Transverse colon (tissue), 4 donors: ENCODE measurements at places on chromosomes 1 and 21. TPM values are rescaled to one million over a fixed set of nuclear protein-coding genes. Genes with fewer than 3 reads are reported as not detected.
A peak's percentile ranks its signal among the peaks of the same experiment; 100 is the strongest.

DNA sequence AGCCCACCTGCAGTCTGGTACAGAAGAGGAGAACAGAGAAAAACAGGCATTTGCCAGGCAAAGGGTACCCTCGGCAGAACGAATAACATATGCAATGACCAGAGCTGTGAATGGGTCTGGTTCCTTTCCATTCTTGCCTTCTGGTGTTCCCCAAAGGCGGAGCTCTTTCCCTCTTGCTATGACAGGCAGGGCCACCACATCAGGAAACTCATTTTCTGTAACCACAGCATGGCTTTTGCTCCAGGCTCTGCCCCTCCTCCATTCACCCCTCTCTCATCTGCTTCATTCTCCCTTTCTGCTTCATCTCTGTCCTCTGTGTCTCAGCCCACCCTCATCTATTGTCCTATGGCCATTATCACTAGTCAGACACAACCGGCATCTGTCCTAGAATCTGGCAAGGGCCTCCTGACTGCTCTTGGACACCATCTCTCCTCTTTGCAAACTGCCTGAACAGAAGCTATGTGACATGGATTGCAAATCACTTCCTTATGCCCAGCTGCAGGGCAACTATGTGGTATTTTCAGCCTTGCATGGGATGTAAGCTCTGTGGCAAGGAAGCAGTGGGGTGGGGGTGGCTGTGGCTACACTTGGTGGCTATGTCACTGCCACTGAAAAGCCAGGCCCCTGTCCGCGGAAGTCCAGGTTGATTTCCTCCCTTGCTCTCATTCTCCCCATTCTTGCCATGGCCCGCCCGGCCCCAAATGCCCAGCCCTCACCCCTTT, 78.8 kb upstream of the ABCD3 start:
- DNase-seq, result no peak

DNA sequence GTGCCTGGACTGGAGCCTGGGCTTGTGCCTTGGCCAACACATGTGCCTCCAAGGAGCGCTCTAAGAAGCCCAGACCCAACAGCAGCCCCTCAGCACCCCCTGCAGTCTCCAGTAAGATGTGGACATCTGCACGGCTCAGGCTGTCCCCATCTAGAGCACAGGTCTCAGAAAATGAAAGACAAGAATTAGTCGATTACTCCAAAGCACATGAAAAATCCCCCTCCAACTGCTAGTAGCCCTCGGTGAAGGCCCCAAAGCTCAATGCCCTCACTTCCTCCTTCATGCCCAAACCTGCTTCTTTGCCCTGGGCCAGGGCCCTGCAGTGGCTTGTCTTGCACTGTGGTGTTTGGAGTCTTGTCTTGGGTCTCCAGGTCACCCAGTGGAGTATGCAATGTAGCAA, 21.9 kb upstream of the ERO1B start:
- no peak for DNase-seq

DNA sequence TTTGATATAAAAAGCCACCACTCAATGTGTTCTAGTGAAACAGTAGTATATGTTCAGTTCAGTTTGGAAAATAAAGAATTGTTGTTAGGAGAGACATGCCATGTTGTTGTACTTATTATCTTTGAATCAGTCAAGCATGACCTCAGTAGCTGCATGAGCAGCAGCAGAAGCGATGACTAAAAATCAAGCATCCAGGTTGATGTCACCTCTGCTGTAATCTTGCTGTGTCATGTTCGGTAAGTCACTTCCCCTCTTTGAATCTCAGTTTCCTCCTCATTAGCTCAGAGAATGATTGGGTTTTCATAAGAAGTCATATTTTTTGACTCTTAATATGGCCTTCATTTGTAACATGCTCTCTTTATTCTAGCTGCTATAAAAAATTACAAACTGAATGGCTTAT, 428.4 kb upstream of the B3GALT2 start:
- no peak for DNase-seq

- DNase-seq, result no peak
These were observed 24.7 kb upstream of the ADGRB2 start for GRCh38 chr1:31788825-31789256.

DNA sequence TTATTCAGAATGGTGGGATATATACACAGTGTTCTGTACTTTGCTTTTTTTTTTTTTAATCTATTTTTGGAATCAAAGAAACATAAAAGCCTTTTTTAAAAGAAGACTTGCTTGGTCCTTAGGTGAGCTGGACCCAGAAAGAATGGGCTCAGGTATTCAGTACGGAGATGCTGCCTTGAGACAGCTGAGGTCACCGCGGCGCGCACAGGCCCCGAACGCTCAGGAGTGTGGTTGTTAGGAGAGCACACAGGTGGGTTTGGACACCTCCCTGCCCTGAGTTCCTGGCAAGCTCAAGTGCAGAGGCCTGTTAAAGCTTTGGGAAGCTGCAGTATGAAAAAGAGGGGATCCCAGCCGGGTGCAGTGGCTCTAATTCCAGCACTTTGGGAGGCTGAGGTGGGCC, 31.8 kb downstream of the RAB4A start:
- DNase-seq, result no peak

DNA sequence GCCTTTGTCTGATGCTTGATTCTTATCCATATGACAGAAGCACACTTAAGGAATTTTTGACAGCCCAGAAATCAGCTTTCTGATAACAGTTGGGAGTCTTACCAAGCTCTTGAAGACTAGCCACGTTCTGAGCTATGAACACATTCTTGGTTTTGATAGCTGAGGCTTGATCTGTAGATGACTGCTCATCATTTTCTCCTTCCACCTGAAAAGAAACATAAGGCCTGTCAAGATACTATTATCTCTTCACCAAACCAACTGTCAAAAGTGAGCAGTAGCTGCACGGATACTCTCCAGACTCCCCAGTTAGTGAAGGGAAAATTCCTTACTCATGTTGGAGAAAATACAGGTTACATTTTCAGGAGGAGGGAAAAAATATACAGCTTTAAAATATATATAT, 12.2 kb downstream of the UBR4 start:
- no peak for DNase-seq

GRCh38 chr1:9687120-9687873, 35.8 kb downstream of the PIK3CD start:
- peak; percentile 66 for DNase-seq

- DNase-seq, result no peak
These were observed 93.8 kb downstream of the C21orf91 start for GRCh38 chr21:17725339-17725738.

DNA sequence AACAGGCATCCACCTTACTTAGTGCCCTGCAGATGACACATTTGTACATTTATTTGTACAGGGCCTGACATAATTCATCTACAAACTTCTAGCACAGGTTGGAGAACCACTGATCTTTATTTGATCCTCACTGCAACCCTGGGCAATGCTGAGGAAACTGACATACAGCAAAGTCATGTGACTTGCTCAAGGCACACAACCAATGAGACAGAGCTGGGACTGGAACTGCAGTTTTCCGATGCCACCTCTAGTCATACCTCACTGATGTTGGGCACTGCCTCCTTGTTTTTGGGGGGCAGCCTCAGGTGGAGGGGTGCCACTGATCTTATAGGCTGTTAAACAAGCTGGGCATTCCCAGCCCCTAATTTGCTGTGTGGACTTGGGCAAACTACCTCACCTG, 3.4 kb downstream of the PROK1 start:
- DNase-seq, result no peak

GRCh38 chr1:7783178-7783711, 846 bp upstream of the PER3 start:
- DNase-seq, result peak; percentile 72

GRCh38 chr1:54156201-54156600, 3.4 kb upstream of the CDCP2 start:
- no peak for DNase-seq

DNA sequence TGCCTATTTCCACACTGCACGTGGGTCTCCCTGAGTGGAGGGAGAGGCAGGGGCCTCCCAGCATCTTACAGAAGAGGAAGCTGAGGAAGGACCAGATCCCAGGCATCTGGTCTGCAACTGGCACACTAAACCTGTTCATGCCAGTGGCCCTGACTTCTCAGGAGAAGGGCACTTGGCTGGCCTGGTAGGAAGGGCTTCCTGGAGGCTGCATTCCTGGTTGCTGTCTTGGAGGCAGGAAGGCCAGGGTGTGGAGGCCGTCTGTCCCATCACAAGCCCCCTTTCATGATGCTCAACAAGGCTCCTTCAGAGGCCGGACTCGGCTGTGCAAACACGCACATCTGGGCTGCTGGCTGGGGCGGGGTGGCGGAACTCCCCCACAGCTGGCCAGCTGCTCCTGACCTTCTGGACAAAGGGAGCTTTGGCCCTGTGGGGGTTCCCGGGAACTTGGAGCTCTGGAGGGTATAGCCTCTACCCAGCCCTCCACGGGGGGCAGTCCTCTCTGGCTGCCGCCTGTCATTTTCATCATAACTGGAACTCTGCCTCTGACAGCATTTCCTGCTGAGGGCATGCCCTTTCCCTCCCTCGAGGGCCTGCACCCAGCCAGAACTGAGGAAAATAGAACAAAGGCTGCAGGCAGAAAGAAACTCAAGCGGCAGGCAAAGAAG, 39.2 kb upstream of the POU3F1 start:
- DNase-seq, result no peak

DNA sequence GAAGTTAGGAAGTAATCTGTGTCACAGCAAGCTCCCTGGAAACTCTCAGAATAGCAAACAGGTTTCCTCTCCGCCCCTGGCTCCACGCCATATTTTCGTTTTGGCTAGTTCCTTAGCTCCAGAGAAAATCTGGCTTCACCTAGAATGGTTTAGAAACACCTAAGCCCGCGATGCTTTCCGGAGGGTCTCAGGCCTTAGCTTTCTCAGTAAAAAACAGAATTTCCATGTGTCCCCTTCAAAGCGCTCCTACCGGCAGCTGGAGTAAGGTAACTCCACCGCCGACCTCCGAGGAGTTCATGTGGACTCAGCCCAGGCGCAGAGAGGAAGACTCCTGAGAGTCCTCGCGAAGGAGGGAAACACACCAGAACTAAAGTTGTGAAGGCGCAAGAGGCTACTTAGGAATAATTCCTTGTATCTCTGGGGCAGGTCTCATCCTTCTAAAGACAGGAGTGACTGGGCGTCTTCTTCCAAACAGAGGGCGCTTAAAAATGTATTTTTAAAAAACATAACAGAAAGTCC, 406 bp downstream of the KIAA0040 start:
- DNase-seq, result peak; percentile 79

GRCh38 chr1:93140106-93140505, 40.1 kb downstream of the TMED5 start:
- no peak for DNase-seq

DNA sequence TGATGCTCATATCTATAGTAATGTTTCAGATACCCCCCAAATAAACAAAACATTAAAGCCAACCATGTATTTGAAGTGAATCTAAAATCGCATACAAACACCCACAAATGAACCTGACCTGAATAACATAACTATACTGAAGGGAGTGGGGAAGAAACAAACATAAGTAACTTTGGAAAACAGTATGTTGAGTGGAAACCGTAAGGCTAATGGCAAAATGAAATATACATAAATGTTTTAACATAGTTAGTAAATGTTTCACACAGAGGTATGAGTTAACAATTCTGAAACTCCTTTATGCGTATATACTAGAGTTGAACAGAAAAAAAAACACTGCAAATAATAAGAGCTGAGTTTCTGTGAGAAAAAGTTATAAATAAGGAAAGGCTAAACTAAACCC, 125.6 kb downstream of the ACBD6 start:
- DNase-seq, result no peak

DNA sequence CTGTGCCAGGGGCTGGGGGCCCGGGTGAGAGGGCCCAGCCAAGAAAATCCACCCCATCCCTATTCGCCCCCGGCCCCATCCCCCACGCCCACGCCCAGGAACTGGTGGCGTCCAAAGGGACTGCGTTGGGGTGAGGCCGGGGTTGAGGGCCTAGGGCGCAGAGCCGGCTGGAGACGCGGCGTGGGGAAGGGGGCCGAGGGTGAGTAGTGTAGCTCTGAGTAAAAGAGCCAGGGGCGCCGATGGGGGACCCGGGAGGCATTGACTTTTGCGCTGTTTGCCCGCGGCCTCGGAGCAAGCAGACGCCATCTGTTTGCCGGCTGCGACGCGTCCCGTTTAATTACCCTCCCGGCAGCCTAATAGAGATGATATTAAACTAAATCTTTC, 3.5 kb upstream of the DMRTA2 start:
- no peak for DNase-seq

DNA sequence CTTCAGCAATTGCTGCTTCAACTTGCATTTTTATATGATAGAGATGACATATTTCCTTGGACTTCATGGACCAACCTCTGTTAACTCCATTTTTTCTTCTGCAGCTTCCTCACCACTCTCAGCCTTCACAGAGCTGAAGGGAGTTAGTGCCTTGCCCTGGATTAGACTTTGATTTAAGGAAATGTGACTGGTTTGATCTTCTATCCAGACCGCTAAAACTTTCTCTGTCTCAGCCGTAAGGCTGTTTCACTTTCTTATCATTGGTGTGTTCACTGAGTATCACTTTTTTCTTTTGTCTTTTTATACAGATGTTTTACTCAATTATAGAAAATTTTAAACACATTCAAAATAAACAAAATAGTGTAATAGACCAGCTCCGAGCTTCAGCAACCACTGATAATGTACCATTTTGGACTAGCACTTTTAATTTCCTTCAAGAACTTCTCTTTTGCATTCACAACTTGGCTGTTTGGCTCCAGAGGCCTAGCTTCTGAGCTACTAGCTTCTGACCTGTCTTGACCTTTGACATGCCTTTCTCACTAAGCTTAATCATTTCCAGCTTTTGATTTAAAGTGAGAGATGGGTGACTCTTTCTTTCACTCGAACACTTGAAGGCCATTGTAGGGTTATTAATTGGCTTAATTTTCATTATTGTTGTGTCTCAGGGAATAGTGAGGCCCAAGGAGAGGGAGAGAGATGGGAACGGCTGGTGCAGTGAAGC, 9.3 kb downstream of the NEK7 start:
- no peak for DNase-seq

Gene ARL8A
- total RNA-seq, result 27.2 TPM

Gene MFSD2A
- total RNA-seq, result 2.0 TPM

Gene TENT5C
- 30.8 TPM for total RNA-seq

Gene NEK2
- 2.4 TPM for total RNA-seq

Gene ELF3
- total RNA-seq, result 581 TPM

Gene PDPN
- 5.5 TPM for total RNA-seq

Gene ADAMTSL4
- total RNA-seq, result 17.5 TPM

Gene C1orf115
- 77.2 TPM for total RNA-seq

Gene ZNF695
- 0.16 TPM for total RNA-seq

Gene LCE1F
- total RNA-seq, result not detected
